ENCODE measurements at places on chromosomes 12 and 14.
A peak's percentile ranks its signal among the peaks of the same experiment; 100 is the strongest.

- DNase-seq, result no peak
Observed at GRCh38 chr14:35333264-35333730, 41.1 kb downstream of the PSMA6 start.

DNA sequence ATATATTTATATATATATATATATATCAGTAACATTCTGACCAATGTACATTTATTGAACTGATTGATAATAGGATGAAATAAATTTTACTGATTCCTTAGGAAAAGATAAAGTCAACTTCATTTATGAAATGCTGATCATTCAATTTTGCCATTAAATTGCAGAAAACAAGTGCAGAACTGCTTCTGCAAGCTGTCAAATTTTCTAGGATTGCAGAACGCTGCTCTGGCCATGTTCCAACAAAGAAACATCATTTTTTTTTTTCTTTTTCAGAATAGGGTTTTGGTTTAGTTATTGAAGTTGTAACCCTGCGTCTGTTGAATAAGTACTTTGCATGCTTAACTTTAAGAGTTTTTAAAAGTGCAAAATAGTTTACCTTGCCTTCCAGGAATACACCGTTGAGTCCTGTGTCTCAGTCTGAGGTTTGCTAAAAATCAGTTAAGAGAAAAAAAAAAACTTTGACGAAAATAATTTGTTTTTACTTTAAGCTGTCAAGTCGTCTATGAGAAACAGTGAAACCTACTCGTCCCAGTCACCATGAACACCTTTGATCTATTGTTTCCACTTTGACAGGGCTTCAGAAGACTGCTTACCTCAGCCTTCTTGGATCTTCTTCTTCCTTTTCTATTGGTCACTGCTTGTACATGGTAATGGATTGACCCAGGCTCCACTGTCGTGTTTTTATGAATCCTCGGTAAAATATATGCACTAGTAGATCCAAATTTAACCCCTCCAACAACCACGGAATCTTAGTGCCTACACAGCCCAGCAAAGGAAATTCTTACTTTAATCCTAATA is at the start of gene KERA:
Gene KERA, minus strand, starts transcription at position 657 of the 798 bp plus-strand sequence. CDS start 1,743 bp downstream, outside the sequence.
- DNase-seq, result no peak

- DNase-seq, result no peak
Observed at GRCh38 chr14:68384881-68385280, 408.0 kb downstream of the ZFP36L1 start.

DNA sequence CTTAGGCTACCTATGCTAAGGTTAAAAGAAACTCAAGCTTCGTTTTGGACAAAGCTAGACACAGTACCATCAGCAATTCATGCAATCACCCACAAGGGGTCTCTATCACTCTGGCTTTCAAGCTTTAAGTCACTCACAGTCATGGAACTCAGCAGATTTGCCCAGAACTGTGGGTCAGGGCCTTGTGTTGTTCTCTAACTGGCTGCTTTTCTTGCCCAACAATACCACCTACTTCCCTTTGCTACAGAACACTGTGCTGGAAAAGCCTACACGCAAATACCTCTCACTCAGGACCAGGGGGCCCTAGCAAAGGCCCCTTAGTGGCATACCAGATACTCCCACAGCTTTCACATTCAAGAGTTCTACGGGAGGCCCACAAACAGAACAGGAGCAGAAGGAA is 9.1 kb downstream of the NEMP1 start:
- DNase-seq, result peak; percentile 58

- DNase-seq, result no peak
Observed at GRCh38 chr14:50883827-50884197, 12.0 kb downstream of the ABHD12B start.
